ENCODE measurements at places on chromosomes 7 and 10.

DNA sequence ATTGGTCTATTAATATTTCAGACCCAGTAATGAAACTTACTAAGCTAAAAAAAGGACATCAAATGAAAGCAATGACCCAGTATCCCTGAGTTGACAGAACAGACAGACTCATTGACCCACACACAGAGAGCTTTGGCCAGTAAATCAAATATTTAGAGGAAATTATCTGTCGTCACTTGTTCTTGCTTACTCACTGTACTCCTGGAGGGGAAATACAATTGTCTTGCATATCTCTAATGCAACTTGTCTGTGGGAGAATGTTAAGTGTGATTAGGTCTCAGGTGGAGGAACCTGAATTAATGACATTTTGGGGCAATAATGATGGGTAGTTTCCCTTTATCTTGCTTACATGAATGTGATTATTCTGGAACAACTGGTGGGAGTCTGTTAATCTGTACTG is 80.4 kb downstream of the CUBN start:
- no peak for DNase-seq

- no peak for DNase-seq
These were observed 261.5 kb upstream of the KLF14 start for GRCh38 chr7:130995252-130996081.

GRCh38 chr10:73379064-73379748 is 20.5 kb upstream of the CFAP70 start:
- no peak for DNase-seq

DNA sequence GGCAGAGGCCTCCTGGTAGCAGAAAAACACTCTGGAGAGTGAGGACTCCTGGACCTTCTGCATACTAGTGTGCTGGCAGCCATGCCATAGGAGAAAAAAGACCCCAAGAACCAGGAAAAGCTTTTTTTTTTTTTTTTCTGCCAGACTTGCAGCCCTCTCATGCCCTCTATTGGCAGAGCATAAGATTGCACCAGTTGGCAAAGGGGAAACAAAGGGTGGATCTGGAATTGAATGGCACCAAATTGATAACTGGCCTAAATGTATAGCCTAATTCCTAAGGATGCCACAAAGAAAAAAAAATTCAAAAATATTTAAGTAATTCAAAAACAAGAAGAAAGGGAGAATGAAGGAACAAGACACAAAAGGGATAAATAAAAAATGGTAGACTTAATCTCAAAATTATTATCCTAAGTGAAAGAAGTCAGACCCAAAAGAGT is 112.5 kb upstream of the GHITM start:
- DNase-seq = no peak

DNA sequence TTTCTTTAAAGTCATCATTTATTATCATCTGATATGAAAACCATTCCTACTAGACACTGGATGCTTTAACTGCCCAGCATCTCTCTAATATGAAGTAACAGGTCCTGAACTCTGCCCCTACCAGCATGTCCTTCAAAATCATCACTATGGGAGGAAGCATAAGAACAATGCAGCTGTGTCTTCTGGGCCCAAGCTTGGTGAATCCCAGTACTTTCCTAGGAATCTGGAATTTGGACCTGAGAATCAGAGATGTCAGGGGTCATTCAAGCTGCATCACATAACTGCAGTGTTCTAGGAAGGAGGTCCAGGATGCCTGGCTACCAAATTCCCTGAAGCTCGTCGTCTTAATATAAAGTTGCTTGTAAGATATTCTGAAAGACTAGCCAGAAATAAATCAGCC is 182.7 kb downstream of the AHR start:
- no peak for DNase-seq

DNA sequence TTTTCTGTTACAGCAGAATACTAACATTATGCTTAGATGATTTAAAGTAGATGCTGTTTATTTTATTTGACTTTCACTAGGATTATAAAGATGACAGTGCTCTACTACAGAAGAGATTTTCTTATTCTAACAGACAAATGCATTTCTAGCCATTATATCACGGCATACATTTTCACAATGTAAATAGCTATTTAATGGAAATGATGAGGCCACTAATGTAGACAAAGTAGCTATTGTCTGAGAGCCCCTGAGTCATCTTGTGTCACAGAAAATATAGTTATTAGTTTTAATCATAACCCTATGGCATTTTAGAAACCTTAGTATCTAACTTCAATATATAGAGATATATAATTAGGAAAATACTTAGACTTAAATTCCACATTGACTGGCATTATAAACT is 158.0 kb upstream of the AHR start:
- no peak for DNase-seq

GRCh38 chr7:44313016-44313415 is 12.4 kb downstream of the CAMK2B start:
- DNase-seq = no peak

DNA sequence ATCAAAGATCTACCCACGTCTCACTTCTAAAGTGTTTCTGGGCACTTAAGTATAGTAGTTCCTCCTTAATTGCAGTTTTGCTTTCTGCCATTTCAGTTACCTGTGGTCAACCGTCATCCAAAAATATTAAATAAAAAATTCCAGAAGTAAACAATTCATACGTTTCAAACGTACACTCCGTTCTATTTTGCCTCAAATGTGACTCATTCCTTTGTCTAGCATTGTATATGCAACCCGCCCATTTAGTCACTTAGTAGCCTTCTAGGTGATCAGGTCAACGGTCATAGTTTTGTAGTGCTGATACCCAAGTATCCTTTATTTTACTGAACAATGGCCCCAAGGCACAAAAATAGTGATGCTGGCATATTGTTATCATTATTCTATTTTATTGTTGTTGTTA is 33.8 kb downstream of the HGF start:
- DNase-seq = no peak

Data from right kidney (tissue), 9 donors.